ENCODE measurements at places on chromosomes 13 and 19. TPM values are rescaled to one million over a fixed set of nuclear protein-coding genes. Genes with fewer than 3 reads are reported as not detected.

DNA sequence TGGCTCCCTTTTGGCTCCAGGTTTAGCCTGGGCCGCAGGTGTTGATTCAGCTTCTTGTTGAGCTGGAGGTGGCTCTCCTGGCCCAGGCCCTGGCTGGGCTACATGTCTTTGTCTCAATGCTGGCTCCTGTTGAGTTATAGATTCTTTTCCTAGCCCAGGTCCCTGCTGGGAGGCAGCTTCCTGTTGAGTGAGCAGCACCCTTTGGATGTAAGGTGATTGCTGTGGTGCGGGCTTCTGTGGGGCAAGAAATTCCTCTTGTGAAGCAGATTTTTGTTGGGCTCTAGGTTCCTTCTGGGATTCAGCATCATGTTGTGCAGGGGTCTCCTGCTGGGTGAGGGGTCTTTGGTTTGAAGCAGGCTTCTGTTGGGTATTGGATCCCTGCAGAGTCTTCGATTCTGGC is 545 bp downstream of the LIPE start:
- DNase-seq = no peak

Gene FSTL3
- 11.3 TPM for polyA plus RNA-seq

Gene EPS8L1
- polyA plus RNA-seq = 13.0 TPM

GRCh38 chr19:10724573-10725071 is 6.7 kb downstream of the DNM2 start:
- DNase-seq = no peak

DNA sequence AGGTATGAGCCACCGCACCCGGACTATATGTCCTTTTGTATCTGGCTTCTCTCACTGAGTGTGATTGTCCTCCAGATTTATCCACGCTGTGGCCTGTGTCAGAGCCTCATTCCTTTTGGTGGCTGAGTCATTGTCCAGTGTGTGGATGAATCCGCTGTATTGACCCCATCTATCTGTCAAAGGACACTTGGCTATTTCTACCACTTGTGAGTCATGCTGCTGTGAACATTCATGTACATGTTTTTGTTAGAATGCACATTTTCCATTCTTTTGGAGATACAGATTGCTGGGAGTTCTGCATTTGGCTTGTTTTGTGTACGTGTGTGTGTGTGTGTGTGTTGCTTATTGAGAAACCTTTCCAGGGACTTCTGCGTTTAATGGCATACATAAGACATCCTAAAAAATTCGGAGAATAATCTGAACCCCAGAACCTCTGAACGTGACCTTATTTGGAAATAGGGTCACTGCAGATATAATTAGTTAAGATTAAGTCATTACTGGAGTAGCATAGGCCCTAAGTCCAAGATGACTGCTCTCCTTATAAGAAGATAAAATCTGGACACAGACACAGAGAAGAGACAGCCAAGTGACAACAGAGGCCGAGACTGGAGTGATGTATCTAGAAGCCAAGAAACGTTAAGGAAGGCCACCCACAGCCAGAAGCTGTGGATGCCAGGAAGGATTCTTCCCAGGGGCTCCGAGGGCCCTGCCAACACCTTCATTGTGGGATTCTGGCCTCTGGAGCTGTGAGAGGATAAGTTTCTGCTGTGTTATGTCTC is 4.9 kb upstream of the GIPC3 start:
- DNase-seq = no peak

- DNase-seq = peak; percentile 34
Measured at GRCh38 chr13:28679628-28680027, 20.7 kb downstream of the POMP start.

DNA sequence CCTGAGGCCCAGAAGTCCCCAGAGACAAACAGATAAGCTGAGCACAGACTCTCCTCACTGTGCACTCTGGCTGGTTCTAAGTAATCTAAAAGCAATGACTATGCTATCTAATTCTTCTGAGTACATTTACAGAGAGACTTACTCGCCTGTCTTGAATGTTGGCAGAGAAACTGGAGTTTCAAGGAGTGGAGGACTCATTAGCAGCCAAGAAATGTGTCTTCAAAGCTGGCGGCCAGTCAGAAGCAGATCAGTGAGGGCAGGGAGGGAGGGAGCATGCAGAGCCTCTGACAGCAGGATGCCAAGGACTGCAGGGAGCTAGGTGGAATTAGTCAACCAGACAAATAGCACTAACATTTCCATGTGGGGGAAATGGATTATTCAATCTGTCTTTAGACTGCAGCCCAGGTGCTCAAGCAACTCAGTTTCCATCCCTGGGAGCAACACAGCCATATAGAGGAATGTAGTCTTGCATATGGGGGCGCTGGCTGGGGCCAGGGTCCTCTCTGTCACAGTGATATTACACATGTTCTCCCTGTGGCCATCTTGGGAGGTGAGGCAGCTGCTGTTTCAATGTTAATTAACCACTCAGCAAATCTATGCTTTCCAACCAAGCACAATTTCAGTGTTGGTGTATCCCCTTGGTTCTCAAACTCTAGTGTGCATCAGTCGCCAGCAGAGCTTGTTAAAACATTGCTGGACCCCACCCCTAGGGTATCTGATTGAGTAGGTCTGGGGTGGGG is 97.9 kb downstream of the CCNA1 start:
- DNase-seq = peak; percentile 40

- no peak for DNase-seq
Measured at GRCh38 chr13:50236898-50237318, 221.7 kb downstream of the KCNRG start.
